Sigmoid colon (tissue), 7 donors: ENCODE measurements at places on chromosomes 6 and 20. TPM values are rescaled to one million over a fixed set of nuclear protein-coding genes. Genes with fewer than 3 reads are reported as not detected.

GRCh38 chr6:156729248-156729647, 47.9 kb upstream of the ARID1B start:
- DNase-seq = no peak
- no peaks in the 10 kb centered on the region for H3K36me3 ChIP-seq

DNA sequence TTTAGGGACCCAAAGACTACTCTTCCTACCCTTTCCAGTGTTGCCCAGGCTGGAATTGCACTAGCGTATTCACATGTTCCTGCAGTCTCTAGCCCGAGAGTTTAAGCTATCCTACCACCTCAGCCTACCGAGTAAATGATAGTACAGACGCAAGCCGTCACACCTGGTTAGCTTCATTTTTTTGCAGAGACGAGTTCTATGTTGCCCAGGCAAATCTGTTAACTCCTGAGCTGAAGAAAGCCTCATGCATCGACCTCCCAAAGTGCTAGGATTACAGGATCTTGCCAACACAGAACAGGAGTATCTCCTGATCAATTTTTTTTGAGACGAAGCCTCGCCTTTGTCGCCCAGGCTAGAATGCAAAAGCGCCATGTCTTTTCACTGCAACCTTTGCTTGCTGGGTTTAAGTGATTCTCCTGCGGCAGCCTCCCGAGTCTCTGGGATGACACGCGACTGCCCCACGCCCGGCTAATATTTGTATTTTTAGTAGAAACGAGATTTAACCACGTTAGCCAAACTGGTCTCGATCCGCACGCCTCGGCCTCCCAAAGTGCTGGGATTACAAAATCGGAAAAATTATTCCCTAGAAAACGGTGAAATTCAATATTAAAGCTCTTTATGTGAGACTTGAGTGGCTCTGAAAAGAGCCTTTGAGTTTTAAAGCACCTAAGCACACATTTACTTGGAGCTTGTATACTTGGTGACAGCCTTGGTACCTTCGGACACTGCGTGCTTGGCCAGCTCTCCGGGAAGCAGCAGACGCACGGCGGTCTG, 128.5 kb downstream of the HFE start:
- H3K4me1 ChIP-seq = no peaks in the 10 kb centered on the region
- peak overlapping the region; percentile 97 for H3K27ac ChIP-seq
- no peak for DNase-seq

DNA sequence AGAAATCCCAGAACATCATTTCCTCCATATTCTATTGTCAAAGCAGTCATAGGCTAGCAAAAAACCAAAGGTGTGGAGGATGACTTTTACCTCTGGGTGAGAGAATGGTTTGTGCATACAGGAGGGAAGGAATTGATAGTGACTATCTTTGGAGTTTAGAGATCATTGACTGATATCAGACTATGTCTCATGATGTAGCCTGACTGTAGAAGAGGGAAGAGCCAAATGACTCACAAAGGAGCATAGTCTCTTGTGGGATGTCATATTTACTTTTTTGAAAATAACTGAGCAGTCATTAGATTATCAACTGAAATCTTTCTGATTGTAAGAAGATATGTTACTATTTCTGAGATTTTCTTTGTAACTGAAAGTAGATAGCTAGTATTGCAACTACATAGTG, 158.5 kb downstream of the FLRT3 start:
- no peak for DNase-seq
- H3K27me3 ChIP-seq = no peaks in the 10 kb centered on the region
- H3K4me1 ChIP-seq = no peaks in the 10 kb centered on the region
- no peaks in the 10 kb centered on the region for H3K36me3 ChIP-seq
- no peak overlapping the region for H3K27ac ChIP-seq

GRCh38 chr20:51338692-51339440, 203.7 kb downstream of the NFATC2 start:
- H3K4me3 ChIP-seq = no peak overlapping the region
- no peak overlapping the region for H3K27ac ChIP-seq
- no peak for DNase-seq
- no peaks in the 10 kb centered on the region for H3K27me3 ChIP-seq

- no peak for DNase-seq
- H3K4me3 ChIP-seq = no peak overlapping the region
- no peaks in the 10 kb centered on the region for H3K4me1 ChIP-seq
- no peak overlapping the region for H3K27ac ChIP-seq
Observed at GRCh38 chr20:23479043-23479442, 11.9 kb upstream of the CST8 start.

- DNase-seq = peak; percentile 65
- no peak overlapping the region for H3K27ac ChIP-seq
- no peaks in the 10 kb centered on the region for H3K27me3 ChIP-seq
- no peak overlapping the region for H3K4me3 ChIP-seq
- no peaks in the 10 kb centered on the region for H3K4me1 ChIP-seq
Observed at GRCh38 chr6:52815167-52816092, 11.8 kb upstream of the GSTA1 start.

- no peak overlapping the region for H3K4me3 ChIP-seq
- H3K4me1 ChIP-seq = no peaks in the 10 kb centered on the region
- H3K27ac ChIP-seq = no peak overlapping the region
- H3K36me3 ChIP-seq = no peaks in the 10 kb centered on the region
- no peaks in the 10 kb centered on the region for H3K27me3 ChIP-seq
Observed at GRCh38 chr6:34729631-34730470, 27.5 kb upstream of the SNRPC start.

- H3K36me3 ChIP-seq = no peaks in the 10 kb centered on the region
- H3K27me3 ChIP-seq = no peaks in the 10 kb centered on the region
- no peaks in the 10 kb centered on the region for H3K4me1 ChIP-seq
Observed at GRCh38 chr20:20181322-20181721, 129.0 kb downstream of the CFAP61 start.

MEP1A gene
- total RNA-seq = not detected
